ENCODE measurements at places on chromosomes 2 and 18.
A peak's percentile ranks its signal among the peaks of the same experiment; 100 is the strongest.

DNA sequence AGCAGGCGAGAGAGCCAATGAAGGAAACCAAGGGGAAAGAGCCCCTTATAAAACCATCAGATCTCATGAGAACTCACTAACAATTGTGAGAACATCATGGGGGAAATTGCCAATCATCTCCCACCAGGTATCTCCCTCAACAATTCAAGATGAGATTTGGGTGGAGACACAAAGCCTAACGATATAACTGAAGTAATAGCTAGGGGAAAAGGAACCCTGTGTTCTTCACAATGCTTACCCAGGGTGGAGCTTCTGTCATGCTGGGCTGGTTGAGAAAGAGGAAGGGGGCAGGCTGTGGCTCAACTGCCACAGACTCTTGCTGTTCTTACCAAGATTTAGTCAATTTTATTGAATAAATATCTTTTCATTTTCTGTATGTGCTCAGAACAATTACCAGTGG, 392.1 kb upstream of the HS6ST1 start:
- DNase-seq = no peak

GRCh38 chr2:10777111-10777841, 35.3 kb downstream of the PDIA6 start:
- DNase-seq = no peak

DNA sequence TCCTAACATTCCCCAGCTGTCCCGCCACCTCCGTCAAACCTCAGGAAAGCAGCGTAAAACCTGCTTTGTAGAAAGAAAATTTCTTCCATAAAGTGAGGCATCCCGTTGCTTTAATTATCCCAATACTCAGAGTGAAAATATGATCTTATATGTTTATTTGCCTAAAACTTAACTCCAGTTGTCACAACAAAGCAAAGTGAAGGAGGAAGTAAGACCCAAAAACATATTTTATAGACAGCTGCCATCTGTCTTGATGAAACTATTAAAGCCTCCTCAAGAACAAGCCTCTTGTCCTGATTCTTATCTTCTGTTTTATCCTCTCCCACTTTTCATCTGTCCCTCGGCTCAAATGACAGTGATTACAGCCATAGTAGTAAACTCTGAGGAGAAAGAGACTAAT, 28.9 kb upstream of the LPIN2 start:
- DNase-seq = no peak

DNA sequence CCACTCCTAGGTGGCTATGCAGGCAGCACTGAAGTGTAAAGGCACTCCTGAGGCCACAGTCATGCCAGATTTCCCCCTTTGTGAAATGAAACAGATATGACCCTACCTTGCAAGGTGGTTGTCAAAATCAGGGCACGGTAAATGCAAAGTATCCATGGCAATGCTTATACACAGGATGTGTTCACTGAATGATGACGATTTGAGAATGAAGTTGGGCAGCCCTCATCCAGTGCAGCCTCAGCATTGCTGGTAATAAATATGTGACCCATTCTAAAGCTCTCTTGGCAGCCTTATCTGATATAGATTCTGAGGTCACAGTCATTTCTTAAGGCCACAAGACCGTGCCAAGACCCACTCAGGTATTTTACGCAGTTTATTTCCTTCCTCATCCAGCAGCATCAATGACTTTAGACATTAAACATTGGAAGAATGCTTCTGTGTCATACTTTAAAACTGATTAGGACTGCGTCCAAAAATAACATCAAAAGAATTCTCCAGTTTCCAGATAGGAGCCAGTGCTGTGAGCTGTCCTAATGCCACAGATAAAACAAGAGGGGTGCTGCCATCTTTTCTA, 125.5 kb upstream of the SERTAD2 start:
- peak; percentile 89 for DNase-seq

DNA sequence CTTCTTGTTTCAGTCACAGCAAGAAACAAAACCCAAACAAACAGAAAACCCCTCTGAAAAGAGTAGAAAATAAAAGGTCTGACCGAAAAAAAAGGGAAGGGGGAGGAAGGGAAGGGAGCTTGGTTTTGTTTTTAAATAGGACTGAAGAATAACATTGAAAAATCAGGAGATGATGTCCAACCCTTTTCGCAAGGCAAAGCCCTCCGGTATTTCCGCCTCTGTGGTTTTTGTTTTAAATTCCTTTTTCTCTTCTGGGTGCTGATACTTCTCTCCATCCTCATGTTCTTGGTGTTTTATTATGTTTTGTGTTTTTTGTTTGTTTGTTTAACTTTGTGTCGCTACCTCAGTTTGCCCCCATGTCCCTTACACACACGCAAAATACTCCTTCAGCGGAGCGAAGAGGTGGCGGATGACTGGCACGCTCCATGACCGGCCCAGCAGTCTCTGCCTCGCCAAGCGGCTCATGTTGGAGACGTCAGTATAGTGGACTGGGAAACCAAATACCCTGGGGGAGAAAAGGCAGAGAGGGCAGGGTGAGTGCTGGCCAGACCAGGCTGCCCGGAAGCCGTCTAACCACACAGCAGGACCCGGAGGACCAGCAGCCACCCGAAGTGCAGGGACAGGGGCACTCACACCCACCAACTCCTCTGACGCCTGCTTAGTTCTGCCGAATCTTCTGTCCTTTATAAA, 65.7 kb upstream of the POMC start:
- no peak for DNase-seq

- DNase-seq = no peak
These were observed 4.6 kb upstream of the FMNL2 start for GRCh38 chr2:152330235-152330866.

DNA sequence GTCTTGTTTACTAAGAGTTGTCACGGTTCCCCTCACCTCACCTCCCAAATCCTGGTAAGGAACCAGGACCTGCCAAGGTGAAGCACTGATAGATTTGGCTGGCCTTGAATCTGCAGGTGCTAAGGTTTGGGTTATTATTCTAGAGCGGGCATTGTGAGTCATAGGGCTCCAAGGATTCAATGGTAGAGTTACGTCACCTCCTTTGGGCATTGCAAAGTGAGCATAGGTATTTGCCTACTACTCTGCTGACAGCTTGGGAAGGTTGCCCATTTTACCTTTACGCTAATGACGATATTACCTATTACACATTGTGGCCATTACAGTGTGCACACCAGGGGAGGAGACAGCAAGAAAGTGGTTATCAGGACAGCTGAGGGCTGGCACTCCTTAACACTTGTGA, 59.3 kb downstream of the SETBP1 start:
- no peak for DNase-seq

- DNase-seq = no peak
These were observed 47.9 kb upstream of the FAM171B start for GRCh38 chr2:186645999-186646398.

GRCh38 chr2:24075259-24075658, 867 bp downstream of the SF3B6 start:
- DNase-seq = no peak

- no peak for DNase-seq
These were observed 142.5 kb downstream of the FMNL2 start for GRCh38 chr2:152477347-152478092.

- peak; percentile 13 for DNase-seq
These were observed 448 bp downstream of the IMPA2 start for GRCh38 chr18:11981543-11982366.

DNA sequence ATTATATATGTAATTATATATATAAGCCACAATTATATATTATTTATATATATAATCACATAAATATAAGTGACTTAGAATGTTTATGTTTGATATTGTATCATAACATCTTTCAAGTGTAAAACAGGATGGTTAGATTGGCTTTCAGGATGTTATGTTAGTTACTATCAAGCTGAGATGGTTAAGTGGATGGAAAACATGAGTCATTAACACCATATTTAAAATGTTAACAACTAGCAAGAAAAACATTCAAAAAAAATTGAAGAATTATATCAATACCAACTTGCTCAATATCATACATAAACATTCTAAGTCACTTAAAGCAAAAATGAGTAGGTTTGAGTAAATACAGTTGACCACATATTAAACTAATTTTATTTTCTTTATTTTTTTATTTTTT, 21.8 kb upstream of the RAB27B start:
- DNase-seq = no peak

GRCh38 chr2:201827621-201828020, 21.3 kb downstream of the CDK15 start:
- DNase-seq = no peak

DNA sequence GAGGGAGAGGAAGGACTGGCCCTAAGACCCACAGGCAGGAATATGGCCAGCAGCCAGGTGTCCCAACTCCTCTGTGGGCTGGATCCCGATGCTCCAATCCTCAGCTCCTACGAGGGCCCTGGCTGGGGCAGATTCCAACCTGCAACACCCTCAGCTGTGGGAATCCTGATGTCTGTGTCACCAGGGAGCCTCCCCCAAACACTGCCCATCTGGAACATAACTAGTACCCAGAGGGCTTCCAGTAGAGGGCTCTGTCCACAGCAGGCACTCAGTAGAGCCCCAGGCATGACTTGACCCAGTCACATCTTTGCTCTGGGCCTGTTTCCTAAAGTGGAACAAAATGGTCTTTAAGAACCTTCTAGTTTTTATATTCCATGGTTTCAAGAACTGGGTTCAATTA, 20.6 kb upstream of the LOXHD1 start:
- peak; percentile 25 for DNase-seq

DNA sequence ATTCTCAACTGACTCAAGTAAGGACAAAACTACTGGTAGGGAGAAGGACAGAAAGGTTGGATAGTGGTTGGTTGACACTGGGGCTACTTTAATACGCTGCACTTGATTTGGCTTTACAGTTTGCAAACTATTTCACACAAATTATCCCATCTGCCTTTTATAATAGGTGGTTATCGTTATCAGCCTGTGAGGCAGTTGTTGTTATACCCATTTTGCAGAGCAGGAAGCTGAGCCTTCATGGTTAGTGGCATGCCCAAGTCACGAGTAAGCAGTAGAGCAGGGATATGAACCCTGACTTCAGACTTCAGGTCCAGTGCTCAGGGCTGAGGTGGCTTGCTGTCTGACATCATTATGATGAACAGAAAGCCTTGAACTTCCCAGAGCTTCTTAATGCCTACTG, 5.3 kb downstream of the CTIF start:
- DNase-seq = no peak

- DNase-seq = no peak
These were observed 6.5 kb downstream of the CLHC1 start for GRCh38 chr2:55225481-55226020.

GRCh38 chr18:46273861-46274260, 169.7 kb downstream of the HAUS1 start:
- DNase-seq = no peak

DNA sequence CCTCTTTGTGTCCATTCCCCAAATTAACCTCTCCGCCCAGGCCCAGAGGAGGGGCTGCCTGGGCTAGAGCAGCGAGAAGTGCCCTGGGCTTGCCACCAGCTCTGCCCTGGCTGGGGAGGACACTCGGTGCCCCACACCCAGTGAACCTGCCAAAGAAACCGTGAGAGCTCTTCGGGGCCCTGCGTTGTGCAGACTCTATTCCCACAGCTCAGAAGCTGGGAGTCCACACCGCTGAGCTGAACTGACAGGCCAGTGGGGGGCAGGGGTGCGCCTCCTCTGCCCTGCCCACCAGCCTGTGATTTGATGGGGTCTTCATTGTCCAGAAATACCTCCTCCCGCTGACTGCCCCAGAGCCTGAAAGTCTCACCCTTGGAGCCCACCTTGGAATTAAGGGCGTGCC, 13.5 kb downstream of the KHK start:
- no peak for DNase-seq

DNA sequence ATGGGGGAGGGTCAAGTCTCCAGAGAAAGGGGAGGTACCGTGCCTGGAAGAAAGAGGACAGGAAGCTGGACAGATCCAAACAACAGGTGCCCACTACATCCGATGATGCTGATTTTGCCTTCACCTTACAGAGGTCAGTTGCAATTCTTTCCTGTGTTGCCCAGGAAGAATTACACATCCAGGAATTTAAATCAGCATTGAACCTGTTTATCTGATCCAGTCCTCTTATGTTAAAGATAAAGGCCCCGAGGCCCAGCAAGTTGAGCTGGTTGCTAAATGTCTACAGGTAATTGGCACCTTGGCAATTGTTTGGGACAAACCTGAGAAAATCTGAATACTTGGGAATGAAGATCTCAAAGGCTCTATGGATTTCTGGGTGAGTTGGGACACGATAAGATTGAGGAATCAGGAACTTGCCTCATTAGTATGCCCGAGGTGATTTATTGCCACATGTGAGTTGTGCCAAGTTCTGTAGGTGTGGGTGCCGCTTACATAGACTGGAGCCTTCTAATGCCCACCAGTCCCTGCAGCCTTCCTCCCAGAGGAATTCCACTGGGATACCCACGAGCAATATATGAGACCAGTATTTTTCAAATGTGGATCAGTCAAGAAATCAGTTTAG, 6.9 kb upstream of the CNNM4 start:
- no peak for DNase-seq

DNA sequence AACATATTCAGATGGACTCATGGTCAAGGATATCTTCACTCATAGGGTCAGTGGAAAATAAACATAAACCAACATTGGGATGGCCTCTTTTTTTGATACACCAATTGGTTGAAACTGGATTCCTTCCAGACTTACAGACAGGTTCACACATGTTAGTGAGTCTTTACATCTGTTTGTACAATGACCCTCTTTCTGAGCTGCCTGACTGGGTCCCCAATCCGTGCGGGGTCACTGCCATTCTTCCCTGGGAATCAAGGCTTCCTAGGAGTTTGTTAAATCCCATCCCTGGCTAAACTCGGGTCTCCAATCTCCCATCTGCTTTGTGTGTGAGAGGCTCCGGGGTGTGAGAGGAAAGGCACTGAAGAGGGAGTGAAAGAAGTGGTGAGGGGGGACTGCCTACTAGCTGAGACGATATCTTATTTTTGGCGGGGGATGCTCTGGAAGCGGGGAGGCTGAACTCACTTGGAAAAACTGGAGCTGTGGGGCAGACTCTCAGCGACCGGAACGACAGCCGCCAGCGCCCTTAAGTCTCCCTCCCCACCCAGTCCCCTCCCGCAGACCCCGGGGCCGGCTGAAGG, 487 bp downstream of the STARD6 start:
- DNase-seq = peak; percentile 0

- no peak for DNase-seq
These were observed 24.1 kb downstream of the FAM228B start for GRCh38 chr2:24147364-24147763.

GRCh38 chr2:64259312-64259711, 115.1 kb upstream of the PELI1 start:
- peak; percentile 22 for DNase-seq

- DNase-seq = no peak
These were observed 418.6 kb downstream of the GALR1 start for GRCh38 chr18:77668219-77668618.

- peak; percentile 25 for DNase-seq
These were observed 20.0 kb upstream of the KYNU start for GRCh38 chr2:142857256-142858164.

DNA sequence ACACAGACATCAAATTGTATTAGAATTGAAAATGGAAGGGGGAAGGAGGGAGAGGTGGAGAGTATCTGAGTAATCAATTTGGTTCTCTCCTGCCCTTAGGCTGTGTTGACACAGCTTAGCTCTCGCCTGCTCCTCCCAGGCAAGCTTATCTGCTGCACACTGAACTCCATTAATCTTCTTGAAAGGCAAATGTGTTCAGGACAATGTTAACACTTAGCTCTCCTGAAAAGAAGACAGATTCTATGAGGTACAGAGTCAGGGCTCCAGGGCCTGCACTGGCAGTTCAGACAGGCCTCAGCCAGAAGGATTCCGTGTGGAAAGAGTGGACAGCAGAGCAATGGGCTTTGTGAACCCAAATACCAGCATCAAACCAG, 430.0 kb upstream of the TNP1 start:
- DNase-seq = no peak

Measured in AG10803 (cell line).